Right ventricle myocardium superior (tissue), 1 donor: ENCODE measurements at places on chromosomes 4 and X.
A peak's percentile ranks its signal among the peaks of the same experiment; 100 is the strongest.

DNA sequence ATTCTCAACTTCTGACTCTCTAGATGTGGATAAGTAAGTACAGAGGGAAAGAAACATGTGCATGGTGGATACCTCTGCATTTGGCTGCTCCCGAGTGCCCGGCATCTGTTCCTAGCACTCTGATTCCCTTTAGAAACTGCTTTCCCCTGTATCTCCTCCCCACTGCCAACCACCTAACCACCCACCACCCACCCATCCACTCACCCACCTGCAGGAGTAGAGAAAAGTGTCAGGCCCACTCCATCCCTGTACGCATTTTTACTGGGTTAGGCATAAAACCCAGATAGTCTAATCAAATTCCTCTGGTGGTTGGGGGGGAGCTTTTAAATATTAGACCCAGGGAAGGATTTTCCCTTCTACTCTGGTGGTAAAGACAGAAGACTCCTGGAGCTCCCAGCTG, 63.0 kb downstream of the TMEM154 start:
- DNase-seq = no peak

GRCh38 chr4:122537388-122538135, 81.0 kb upstream of the IL2 start:
- no peak for DNase-seq

GRCh38 chrX:46561824-46562657, 11.5 kb upstream of the CHST7 start:
- no peak for DNase-seq

DNA sequence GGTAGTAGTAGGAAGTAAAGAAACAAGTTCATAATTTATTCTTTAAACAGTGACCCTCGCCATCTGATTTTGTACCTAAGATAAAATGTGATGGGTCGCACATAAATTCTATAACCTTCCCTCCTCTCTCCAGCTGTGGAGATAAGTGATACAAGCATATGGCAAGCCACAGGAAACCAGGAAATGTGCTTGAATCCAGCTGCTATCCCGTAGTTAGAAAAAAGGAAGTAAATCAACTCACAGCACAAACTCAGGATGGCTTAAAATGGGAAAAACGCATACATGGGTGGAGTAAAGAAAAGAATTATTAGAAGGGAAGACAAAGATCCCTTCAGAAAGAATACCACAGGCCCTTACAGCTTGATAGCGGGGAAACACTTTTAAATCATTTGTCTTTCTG, 78.2 kb downstream of the ZNF827 start:
- DNase-seq = no peak

- DNase-seq = peak; percentile 89
Measured at GRCh38 chr4:129545599-129546278, 449.8 kb downstream of the C4orf33 start.

DNA sequence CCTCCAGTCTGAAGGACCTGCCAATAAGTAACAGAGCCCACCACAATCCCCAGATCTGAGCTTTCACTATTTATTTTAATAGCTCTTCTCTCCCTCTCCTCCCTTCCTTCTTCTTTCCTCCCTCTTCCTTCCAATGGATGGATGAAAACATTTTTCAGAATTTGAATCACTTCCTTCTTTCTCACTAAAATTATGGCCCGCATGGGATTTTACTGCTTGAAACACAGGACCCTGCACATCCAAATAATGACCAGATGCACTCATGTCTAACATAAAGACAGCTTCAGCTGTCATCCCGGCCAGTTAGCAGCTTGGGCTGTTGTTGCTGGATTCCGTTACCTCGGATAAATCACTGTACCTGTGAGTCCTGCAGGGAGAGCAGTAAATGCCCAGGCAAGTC, 5.4 kb upstream of the PHEX start:
- DNase-seq = no peak

DNA sequence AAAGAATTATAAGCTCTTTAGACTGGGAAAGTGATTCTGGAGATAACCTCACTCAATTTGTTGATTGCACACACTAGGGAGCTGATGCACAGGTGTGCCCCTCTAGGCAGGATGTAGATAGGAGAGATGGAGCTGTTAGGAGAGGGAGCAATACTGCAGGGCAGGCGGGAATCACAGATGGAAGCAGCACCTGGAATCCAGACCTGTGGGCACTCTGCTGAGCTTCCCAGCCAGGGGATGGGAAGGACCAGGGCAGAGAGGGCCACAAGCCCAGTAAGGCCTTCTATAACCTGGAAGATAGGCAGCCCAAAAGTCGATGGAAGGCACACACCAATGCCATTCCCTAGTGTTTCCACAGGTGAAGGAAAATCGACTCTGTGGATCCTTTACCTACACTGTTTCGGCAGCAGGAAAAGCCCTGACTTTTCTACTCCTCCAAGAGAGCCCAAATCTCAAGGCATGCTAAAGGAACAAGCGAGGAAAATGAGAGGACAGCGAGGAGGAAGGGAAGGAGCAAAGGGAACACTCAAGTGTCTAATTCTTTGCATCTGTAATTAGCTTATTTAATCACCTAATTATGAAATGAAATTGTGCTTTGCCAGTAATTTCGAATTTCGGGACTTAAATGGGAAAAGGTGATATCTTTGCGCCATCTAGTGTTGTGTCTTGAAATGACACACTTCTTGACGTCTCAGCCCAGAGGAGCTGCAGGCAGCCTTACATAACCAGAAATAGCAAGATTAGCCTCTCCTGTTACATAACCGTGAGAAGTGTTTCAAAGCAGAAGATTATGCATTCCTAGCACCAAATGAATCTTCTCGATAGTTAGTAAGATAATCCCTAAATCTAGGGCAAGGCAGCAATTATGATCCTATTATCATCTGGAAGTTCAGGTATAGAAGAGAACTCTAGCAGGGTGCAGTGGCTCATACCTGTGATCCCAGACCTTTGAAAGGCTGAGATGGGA, 31.0 kb upstream of the TLR3 start:
- DNase-seq = no peak

GRCh38 chr4:41339812-41340809, 83.4 kb downstream of the UCHL1 start:
- no peak for DNase-seq

- DNase-seq = no peak
Measured at GRCh38 chr4:42483426-42484379, 86.4 kb downstream of the SHISA3 start.

- no peak for DNase-seq
Measured at GRCh38 chrX:153443476-153444332, 2.2 kb downstream of the TREX2 start.

DNA sequence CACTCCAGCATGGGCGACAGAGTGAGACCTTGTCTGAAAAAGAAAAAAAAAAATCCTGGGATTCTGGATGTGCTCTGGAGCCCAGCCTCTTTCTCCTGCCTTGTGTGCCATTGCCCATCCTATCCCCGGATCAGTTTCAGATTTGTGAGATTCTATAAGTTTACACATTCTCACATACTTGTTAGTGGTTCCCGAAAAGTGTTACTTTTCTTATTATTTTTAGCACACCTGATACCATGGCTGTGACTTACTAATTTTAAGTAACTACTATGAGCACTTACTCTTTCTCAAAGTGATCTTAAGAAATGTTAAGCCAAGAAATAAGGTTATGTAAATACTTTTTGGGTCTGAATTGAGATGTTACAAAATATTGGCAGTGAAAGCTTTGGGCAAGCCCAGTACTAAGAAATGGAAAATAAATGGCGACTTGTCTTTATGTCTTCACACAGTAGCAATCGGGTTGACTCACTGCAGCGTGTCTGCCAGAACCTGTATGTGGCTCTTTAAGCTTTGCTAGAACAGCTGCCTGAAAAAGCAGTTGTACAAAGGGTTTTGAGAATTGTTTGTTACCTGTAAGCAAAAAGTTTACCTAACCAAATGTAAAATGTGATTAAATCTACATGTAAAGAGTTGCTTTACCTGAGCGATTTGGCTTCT, 118.7 kb downstream of the KLHL8 start:
- no peak for DNase-seq

- no peak for DNase-seq
Measured at GRCh38 chr4:46648088-46648744, 258.3 kb upstream of the GABRA2 start.

DNA sequence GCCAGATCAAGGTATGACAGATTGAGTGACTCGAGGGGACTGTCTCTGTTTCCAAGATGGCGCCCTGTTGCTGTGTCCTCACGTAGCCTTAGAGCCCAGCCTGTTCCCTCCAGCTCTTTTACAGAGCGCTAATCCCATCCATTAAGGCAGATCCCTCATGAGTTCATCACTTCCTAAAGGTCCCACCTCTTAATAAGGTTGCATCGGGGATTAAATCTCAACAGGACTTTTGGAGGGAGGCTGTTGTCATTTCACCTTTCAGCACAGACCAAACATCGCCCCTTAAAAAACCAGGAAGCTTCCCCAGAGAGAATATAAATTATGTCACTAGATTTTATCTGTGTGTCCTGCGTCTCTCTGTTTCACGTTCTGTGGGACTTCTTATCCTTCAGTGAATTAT, 32.6 kb upstream of the DHRSX start:
- DNase-seq = no peak

DNA sequence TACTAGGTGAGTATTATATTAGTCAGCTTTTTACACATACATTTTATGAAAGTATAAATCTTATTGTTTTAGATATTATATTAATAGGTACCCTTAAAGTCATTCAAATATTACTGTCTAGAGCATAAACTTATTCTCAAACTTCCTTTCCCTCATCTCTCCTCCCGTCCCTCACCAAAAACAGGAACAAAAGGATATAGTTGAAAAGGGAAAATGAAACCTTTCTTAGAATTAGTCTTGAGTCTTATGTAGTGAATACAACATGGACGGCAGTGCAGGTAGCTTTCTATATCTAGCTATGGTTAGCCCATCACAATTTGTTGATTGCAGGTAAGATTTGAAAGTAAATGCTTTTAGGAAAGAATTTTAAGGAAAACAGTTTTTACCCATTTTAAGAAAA, 65.6 kb downstream of the RBPJ start:
- no peak for DNase-seq

DNA sequence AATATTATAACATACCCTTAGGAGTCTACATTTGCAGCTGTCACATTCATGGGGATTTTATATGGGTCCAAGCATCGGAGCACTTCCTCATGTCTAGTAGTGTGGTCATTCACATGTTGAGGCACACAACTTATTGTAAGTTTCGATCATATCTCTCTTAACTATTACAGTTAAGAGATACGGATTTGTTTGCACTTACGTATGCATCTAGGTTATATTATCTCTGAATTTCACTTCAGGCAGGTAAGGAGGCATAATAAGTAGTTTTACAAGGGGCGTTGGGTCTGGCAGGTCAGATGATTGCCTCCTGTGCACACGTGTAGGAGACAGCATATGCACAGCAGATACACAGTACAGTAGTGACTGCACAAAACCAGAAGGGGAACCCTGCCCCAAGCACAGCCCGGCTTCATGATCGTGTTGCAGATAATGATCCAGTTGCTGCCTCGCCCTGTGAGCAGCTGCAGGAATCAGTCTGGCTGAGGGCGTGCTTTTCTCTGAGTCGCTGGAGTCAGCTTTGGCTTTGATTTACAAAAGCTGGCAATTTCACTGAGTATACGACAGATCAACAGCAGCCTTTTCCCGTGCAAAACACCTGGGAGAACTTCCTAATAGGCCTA, 302.9 kb upstream of the GATB start:
- DNase-seq = no peak

- no peak for DNase-seq
Measured at GRCh38 chr4:48073567-48074103, 57.1 kb downstream of the NIPAL1 start.

DNA sequence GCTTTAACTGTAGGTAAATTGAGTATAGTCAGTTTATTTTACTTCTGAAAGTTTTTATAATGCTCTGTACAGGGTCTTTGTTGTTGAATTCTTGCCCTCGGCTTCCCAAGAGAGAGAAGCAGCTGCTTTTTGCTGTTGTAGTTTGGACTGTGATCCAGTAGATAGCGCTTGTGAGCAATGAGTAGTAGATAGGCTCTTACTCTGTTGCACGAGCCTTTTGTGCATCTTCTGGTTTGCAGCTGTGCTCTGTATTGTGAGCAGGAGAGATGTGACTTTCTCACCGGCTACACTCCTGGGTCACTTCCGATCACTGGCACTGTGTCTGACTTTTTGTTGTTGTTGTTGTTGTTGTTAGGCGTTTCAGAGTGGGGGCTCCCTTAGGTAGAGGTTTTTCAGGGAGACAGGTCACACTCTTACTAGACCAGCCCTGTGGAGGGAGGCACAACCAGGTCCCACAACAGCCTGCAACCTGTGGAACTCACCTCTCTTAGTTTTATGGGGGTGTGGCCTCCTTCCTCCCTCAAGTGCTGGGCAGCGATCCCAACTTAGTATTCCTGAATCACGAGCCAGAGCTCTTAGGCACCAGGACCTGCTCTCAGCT, 822.1 kb upstream of the GALNTL6 start:
- DNase-seq = no peak

GRCh38 chrX:22690116-22690515, 309.6 kb upstream of the DDX53 start:
- DNase-seq = no peak

- DNase-seq = no peak
Measured at GRCh38 chr4:105225500-105225899, 78.8 kb downstream of the TET2 start.

DNA sequence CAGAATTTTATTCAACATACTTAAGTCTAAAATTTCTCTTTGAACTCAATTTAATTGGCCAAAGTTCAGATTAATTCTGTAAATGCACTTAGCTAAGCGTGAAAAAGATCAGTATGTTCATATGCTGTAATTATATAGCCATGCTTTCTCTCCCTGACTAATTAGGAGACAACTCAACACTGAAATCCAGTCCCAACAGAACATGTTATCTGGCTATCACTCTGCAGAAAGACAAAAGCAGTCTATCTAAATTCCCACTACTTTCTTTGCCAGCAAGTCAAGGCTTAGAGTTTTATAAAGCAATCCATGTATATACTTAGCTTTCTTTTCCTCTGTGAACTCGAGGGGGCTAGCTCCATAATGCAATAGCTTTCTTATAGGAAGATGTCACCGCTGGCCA, 16.0 kb upstream of the USP46 start:
- DNase-seq = no peak

- DNase-seq = no peak
Measured at GRCh38 chrX:109848461-109849050, 115.5 kb upstream of the ACSL4 start.

- DNase-seq = no peak
Measured at GRCh38 chrX:148784856-148785255, 284.4 kb downstream of the AFF2 start.

DNA sequence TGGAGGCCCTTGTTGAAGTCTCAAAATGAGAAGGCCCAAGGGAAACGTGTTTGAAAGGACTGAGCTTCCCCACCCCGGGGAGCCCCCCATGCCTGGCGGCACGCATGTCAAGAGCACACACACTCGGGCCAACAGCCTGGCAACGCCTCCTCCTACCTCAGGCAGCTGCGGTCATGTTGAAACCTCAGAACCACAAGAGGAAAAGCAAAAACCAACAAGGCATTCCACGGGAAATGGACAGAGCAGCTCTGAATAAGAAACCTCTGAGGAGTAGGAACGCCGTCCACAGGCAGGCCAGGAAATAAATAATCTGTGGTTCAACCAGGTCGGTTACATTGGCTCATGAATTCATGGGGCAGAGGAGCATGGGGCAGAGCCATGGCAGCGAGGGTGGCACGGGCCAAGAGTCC, 95.7 kb upstream of the AFAP1 start:
- DNase-seq = no peak
